ENCODE measurements at places on chromosomes 1 and 21.

DNA sequence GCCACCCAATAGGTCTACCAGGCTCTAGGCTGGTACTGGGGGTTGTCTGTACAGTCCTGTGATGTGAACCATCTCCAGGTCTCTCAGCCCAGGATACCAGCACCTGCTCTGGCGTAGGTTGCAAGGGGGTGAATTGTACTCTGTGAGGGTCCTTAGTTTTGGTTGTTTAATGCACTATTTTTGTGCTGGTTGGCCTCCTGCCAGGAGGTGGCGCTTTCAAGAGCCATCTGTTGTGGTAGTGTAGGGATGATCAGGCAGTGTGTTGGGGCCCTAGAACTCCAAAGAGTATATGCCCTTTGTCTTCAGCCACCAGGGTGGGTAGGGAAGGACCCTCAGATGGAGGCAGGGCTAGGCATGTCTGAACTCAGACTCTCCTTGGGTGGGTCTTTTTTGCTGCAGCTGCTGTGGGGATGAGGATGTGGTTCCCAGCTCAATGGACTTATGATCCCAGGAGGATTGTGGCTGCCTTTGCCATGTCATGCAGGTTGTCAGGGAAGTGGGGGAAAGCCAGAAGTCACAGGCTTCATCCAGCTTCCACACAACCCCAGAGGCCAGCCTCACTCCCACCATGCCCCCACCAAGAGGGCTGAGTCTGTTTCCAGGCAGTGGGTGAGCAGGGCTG lies 301.8 kb upstream of the CHRM3 start:
- no peak for DNase-seq

- DNase-seq: no peak
These were observed 4.6 kb upstream of the ETS2 start for GRCh38 chr21:38800924-38801744.

- no peak for DNase-seq
These were observed 396.7 kb downstream of the PTPRU start for GRCh38 chr1:29632806-29633615.

- DNase-seq: no peak
These were observed 17.4 kb upstream of the DIP2A start for GRCh38 chr21:46441331-46441730.

- DNase-seq: no peak
These were observed 20.3 kb downstream of the MECR start for GRCh38 chr1:29210278-29211085.

GRCh38 chr21:28229814-28230213 lies 762.9 kb downstream of the LTN1 start:
- no peak for DNase-seq

DNA sequence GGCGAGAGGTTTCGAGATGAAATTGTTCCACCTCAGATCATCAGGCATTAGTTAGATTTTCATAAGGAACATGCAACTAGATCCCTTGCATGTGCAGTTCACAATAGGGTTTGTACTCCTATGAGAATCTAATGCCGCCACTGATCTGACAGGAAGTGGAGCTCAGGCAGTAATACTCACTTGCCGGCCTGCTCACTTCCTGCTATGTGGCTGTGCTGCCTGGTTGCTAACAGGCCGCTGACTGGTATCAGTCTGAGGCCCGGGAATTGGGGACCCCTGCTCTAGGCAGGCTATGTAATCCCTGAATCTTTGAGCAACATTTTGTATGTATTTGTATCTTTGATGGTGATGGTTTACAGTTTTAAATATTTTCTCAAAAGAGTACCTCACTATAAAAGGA lies 32.5 kb downstream of the XKR8 start:
- DNase-seq: no peak

GRCh38 chr1:170306948-170307347 lies 161.2 kb downstream of the NTMT2 start:
- DNase-seq: no peak

DNA sequence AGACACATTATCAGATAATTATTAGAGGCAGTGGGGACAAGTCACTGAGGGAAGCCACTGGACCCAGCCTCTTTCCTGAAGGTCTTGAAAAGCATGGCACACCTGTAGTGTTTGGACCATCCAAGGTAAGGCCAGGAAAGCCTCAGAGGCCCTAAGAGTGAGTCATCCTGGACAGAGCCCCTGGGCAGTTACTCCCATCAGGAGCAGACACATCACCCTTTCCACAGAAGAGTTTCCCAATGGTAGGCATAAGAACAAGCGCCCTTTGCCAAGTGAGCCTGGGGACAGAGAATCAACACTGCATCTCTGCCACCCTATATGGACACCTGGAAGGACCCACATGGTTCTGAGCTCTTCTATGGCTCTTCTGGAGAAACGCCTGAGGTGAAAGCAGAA lies 136.0 kb downstream of the PLXNA2 start:
- no peak for DNase-seq

DNA sequence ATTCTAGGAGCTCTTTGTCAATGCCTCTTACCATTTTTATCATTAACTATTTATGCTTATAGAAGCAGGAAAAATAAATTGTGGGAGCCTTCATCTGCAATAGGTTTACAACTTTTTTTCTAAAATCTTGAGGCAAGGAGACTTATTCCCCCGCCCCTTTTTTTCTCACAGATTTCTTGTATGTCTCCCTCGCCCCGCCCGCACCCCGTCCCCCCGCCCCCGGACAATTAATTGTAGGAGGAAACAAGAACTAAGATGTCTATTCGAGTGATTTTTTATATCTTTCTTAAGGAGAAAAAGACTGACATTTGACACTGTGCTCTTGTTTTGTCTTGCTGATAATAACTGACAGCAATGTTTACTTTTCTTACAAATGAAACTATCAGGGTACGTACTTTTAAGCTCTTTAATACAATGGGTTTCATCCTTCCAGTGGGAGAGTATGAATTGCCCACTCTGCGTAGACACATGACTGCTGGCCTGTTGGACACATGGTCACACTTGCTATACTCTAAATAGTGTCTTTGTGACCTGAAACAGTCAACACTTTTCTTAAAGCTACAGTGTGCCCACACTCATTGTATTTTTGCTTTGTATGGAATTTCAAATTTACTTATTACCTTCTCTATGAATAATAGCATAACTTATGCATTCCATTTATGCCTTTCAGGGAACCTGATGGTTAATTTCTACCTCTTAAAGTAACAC lies 1.5 kb upstream of the IVNS1ABP start:
- DNase-seq: no peak

DNA sequence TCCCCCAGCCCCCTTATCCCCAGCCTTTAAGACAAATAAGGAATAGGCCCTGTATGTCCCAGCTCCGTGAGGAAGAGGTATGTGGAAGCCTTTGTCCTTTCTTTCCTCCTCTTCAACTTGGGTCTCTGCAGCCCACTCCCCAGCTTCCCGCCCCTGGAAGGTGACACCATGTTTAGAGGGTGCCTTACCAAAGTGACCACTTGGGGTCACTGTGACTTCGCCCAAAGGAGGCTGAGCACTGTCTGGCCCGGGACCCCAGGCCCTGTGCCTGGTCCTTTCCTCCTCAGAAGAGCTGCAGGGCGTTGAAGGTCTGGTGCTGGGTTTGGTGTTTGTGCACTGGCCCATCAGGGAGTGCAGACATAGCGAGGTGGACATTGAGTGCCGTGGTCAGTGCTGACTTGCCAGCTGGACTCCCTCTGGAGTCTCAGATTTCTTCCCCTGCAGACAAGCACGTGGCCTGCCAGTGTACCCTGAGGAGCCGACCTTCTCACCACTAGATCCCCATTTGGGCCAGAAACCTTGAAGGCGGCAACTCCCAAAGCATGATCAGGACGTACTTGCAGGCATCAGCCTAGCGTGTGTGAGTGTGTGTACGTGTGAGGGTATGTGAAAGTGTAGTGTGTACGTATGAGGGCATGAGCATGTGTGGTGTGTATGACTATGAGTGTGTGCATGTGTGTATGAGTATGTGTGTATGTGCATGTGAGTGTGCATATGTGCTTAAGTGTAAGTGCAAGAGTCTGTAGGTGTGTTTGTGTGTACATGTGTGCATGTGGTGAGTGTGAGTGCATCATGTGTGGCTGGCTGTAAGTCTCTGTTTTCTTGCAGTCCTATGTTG lies 181.4 kb upstream of the KIAA0040 start:
- DNase-seq: no peak

Measured in NCI-H510A (cell line).